Muscle of arm (tissue), 14 donors: ENCODE measurements at places on chromosomes 7 and 10. TPM values are rescaled to one million over a fixed set of nuclear protein-coding genes. Genes with fewer than 3 reads are reported as not detected.

The CAMK2B gene
- polyA plus RNA-seq: 1,562 TPM

The CPN1 gene
- not detected for polyA plus RNA-seq

The OLAH gene
- polyA plus RNA-seq: not detected

The OR6B1 gene
- not detected for polyA plus RNA-seq

The CALML5 gene
- polyA plus RNA-seq: not detected

The FOXP2 gene
- 12.4 TPM for polyA plus RNA-seq

The TMEM26 gene
- polyA plus RNA-seq: 16.7 TPM

The ZNHIT1 gene
- 37.4 TPM for polyA plus RNA-seq

The TFEC gene
- 2.8 TPM for polyA plus RNA-seq

The SSMEM1 gene
- polyA plus RNA-seq: not detected

The CTNNA3 gene
- polyA plus RNA-seq: not detected

The C10orf71 gene
- polyA plus RNA-seq: 36.6 TPM

The GLI3 gene
- polyA plus RNA-seq: 39.9 TPM

The CDC14C gene
- polyA plus RNA-seq: not detected
